CD4-positive, alpha-beta T cell (primary cell): ENCODE measurements at places on chromosomes 2 and 18. TPM values are rescaled to one million over a fixed set of nuclear protein-coding genes. Genes with fewer than 3 reads are reported as not detected.

DNA sequence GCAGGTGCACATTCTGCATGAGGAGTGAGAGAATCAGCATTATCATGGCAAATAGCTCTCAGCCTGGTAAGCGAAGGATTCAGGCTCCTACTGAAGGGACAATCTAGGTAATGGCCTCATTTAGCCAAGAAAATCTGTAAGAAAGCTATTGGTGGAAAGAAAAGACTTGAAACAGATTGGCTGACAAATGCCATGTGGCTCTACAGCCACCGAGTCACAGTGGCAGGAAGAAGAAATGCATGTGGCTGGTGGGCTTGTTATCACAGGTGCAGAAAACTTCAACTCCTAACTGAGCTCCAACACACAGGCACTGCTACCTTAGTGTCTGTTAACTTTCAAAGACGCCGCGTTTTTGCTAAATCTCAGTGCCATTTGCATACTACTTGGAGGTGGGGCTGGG lies 60.6 kb upstream of the REV1 start:
- no peak for DNase-seq

GRCh38 chr2:48122166-48122565 lies 215.9 kb upstream of the FBXO11 start:
- no peak for DNase-seq

DNA sequence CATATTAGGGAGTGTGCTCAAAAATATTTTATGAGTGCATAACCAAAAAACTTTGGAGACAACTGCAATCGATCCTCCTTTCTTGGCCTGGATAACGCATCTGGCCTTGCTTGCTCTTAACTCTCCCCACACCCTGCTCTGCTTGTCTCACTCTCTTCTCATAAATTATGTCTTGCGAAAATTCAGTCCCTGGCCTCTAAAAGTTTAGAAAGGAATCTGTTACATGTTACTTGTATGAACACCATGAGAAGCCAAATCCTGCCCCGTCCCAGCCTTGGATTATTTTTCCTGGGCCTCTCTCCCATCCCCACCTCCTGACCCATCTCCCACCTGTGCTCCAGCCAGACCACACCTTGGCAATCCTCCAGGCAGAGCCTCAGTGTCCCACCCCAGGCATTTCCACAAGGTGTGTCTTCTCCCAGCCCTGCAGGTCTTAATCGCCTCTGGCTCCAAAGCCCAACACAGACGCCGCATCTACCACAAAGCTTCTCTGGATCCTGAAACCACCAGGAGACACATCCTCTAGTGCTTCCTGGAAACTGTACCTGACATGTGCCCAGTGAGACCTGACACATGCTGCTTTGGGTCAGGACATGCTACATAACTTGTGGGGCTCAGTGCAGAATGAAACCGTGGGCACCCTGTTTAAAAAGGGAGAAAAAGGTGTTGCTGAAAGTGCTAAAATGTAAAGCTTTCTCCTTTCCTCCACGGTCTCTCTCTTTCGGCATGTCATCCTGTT lies 99.6 kb upstream of the ST3GAL5 start:
- no peak for DNase-seq

- no peak for DNase-seq
Observed at GRCh38 chr2:46284260-46284659, 12.9 kb upstream of the EPAS1 start.

DNA sequence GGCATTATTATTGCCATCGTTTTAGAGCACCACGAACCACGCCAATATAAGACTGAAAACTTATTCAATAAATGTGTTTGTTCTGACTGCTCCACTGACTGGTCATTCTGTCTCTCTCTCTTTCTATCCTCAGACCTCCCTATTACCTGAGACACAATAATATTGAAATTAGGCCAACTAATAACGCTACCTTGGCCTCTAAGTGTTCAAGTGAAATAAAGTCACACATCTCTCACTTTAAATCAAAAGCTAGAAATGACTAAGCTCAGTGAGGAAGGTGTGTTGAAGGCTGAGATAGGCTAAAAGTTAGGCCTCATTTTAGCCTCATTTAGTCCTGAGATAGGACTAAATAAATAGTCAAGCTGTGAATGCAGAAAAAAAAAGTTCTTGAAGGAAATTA lies 38.8 kb downstream of the G6PC2 start:
- DNase-seq, result no peak

DNA sequence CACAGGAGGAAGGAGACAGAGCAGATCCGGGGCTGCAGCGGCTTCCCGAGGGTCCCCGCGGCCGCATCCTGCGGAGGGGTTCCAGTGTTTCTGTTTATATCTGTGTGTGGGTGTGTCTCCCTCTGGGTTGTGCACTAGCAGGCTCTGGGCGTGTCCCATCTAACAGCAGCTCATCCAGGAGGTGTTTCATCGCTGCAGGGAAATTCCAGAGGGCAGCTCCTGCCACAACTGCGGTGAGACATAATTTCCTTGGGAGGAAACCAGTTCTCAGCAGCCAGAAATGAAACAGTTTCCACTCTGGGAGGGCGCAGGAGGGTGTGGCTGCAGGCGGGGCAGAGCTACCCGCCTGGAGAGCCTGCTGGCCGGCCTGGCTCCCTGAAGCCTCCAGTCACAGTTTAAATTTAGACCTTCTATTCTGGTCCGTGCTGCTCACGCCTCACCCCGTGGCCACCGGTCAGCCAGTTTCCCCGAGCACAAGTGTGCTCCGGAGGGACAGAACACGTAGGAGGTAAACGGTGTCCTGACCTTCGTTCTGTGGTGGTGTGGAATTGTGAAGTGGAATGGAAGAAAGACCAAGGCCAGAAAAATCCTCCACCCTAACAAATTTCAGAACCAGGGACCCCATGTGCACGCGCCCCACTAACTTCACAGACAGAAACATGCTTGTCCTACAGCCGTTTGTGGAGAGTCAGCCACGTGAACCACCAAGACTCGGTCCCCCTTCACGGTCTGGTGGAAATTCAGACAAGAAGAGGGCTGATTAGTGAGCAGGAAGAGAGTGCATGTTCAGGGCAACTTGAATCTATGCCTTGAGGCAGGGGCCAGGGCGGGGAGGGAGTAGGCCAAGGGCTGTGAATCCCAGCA lies 50.2 kb downstream of the TEX44 start:
- peak; percentile 79 for DNase-seq

DNA sequence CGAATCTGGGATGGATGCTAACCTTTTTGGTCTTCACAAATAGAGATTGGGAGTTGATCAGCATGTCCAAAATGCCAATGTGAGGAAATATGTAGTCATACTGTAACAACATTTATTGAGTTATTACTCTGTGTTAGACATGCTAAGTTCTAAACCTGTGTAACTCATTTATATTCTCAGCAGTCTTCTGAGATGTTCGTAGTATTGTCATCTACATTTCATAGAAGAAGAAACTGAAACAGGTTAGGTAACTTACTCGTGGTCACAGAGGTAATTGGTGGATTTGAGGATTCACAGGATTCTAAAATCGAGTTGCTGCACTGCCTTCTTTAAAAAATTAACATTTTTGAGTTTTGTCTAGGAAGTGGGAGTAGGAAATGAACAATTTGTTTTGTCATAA lies 162.1 kb downstream of the UBE2E3 start:
- no peak for DNase-seq

DNA sequence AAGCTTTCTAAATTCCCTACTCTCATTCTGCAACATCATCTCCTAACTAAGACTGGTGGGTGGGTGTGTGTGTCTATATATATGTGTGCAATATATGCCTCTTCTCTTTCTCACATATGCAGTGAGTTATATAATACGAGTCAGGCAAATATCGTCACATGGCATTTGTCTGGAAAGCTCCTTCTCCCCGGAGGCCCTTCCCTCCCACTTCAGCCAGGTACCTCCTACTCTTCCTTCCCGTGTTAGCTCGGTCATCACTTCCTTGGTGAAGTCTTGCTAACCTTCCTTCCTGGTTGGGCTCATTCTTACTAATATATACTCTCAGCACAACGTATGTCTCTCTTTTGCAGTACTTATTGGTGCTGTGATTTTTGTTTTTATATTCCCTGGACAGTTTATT lies 66.4 kb upstream of the NCK2 start:
- DNase-seq, result no peak

DNA sequence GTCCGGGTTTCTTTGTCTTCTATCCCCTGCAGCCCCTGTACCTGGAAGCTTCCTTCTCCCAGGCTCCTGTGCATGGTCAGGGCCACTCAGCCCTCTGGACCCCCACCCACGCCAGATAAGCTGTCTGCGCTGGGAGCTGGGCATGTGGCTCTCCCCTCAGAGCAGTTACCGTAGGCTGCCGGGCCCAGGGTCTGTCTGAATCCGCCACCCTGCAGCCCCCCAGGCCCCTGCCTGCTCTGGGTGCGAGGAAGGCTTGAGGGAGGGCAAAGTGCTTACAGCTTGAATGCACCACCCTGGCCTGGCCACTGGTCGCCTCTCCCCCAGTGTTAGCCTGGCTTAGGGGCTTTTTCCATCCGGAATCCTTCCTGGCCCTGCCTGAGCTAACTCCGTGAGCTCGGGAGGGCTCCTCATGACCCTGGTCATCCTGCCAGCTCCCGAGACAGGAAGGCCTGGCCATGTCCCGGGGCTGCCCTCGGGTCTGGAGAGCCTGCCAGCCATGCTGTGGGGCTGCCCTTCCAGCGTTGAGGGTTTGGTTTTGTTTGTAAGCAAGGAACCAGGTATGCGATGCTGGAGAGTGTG lies 50.7 kb downstream of the ODC1 start:
- no peak for DNase-seq

Gene SNTG2
- total RNA-seq, result 1.5 TPM

Gene UGT1A10
- total RNA-seq, result not detected

Gene MYCN
- not detected for total RNA-seq

Gene EFHD1
- total RNA-seq, result not detected

Gene NCKAP5
- not detected for total RNA-seq
